ENCODE measurements at places on chromosomes 12 and 14.
A peak's percentile ranks its signal among the peaks of the same experiment; 100 is the strongest.

- no peak for DNase-seq
Measured at GRCh38 chr14:98871796-98872195, 400.2 kb downstream of the BCL11B start.

DNA sequence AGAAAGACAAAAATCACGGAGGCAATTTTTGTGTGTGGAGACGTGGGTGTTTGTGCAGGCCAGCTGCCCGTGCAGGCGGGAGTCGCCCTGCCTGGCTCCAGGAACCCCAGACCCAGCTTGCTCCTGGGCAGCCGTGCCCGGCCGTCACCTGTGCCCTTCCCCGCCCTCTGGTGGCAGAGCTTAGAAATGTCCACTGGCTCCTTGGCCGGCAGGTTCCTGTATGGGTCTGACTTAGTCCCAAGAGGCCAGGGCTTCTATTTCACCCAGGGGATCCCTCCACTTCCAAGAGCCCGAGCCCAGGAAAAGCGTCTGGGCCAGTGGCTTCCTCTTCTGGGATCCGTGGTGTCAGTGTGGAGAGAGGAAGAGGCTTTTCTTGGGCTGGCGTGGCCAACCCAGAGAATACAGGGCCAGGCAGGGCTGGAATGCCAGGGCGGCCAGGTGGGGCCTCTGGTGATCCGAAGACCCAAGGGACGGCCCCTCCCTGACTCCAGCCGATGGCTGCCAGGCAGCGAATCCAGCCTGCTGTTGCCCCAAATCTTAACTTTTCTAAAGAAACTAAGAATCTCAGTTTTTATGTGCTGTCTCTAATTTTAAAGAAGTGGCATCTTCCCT lies 120.9 kb downstream of the TMEM132C start:
- DNase-seq: no peak

DNA sequence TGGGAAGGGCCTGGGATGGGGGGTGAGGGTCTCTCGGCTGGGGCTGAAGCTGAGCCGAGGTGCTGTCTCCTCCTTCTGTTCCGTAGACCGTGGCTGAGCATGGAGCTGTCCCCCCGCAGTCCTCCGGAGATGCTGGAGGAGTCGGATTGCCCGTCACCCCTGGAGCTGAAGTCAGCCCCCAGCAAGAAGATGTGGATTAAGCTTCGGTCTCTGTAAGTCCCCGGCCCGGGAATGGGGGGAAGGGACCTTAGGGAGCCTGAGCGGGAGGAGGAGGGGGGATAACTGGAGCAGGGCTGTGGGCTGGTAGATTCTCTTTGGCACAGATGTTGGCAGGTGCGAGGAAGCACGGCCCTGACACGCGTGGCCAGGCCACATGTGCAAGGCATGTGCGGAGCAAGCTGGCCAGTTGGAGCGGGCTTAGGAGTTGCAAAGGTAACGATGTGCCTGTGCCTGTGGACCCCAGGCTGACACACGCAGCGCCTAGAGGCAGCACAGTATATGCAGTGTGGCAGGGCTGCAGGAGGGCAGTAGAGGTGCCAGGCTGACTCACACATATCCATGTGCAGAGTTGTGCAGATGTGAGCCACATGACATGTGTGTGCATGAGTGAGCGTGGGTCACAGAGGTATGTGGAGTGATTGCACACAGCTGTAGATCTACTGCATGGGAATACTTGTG lies 512 bp downstream of the PDE1B start:
- DNase-seq: no peak

DNA sequence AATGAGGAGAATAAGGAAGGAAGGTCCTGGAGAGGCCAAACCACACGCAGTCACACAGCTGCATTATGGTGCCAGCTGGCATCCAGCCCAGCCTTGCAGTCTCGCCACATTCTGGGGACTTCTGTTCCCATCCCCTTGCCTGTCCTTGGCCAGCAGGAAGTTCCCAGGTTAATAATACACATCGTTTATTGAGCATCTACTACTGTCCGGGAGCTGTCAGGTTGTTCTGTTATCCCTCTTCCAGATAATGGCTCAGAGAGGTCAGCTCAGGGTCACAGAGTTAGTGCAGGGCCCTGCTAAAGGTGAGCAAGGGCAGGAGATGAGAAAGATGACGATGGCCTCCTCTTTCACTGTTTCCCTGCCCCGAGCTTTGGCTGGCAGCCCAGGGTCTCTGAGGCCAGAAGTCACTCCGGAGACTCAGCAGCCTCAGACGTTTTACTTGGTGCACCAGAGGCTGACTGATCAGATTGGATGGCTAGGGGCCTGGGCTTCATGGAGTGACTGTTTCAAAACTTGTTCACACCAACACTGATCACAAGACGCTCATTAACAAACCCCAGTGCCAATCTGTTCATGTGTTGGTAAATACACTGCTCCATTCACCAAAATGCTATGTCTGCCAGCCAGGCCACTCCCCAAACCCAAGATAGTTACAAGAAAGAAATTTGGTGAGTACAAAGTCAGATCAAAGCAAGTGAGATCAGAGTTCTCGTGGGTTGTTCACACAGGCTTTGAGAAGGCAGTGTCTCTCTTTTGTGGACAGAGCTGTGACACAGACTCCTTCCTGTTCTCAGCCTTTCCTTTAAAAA lies 79.2 kb downstream of the B4GALNT3 start:
- peak; percentile 69 for DNase-seq

DNA sequence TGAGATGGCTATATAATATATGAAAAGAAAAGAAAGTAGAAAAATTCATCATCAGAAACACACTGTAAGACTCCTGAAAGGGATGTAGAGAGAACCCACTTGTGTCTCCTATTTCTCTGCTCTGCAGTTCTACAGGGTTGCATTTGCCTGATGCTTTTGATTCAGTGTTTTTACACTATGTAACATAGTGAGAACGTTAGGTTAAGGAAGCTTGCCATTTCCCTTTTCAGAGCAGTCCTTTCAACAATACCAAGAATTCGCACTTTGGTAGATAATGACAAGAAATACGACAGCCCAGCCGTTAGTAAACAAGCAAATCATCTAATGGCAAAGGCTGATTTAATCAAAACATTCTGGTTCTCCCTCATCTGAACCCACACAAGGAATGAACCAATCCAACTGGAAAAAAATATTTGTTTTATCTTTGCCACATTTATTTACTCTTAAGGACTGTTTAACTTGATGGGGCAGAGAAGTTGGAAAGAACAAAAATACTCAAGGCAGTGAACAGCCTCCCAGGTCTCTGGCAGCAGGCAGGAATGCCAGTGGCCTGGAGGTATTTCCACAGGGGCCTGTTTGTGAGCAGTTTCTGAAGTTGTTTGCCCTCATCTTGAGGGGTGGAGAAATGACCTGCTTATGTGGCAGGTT lies 30.8 kb upstream of the SOCS2 start:
- DNase-seq: no peak

DNA sequence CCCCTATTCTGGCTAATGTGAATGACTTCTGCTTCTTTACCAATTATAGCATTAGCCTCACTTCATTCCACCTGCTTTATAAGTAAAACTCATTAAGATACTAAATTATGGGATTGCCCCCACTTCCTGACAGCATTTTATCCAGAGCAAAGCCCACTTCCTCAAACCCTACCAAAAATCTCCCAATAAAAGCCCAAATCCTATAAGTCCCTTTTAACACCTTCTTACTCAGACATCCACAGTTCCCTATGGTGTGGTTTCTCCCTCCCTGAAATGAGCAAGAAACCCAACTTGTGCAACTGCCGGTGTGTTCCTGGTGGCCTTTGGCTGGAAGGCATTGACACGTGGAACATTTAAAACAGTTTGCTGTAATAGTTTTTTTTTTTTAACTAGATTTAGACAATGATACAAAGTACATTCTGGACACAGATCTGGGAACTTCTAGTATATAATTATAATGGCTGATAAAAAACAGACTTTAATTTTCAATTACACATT lies 53.1 kb downstream of the BRMS1L start:
- DNase-seq: no peak

GRCh38 chr12:14356147-14356546 lies 9.3 kb upstream of the ATF7IP start:
- no peak for DNase-seq

Measured in CD4-positive, alpha-beta T cell treated with Interleukin-15 for 1 hour (primary cell).